Activated naive CD4-positive, alpha-beta T cell (primary cell): ENCODE measurements at places on chromosomes 11 and 22.

DNA sequence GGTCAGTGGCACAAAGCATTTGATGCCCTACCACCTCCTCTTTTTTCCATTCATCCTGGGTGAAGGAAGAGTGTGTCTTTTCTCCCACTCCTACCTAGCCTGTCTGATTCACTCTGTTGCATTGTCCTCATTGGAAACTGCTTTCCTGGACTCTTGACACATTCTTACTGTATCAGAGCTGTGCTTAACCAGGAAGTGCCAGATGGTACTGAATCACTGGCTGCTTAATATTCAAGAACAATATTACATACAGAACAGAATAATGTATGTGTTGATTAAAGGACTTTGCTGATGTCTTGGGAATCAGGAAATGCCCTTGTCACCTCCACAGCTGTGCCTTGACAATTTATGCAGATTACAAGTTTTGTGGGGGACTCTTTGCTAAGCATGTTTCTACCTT, 44.4 kb downstream of the SVIP start:
- DNase-seq, result no peak

GRCh38 chr11:120032766-120033390, 105.0 kb downstream of the TRIM29 start:
- DNase-seq, result no peak

DNA sequence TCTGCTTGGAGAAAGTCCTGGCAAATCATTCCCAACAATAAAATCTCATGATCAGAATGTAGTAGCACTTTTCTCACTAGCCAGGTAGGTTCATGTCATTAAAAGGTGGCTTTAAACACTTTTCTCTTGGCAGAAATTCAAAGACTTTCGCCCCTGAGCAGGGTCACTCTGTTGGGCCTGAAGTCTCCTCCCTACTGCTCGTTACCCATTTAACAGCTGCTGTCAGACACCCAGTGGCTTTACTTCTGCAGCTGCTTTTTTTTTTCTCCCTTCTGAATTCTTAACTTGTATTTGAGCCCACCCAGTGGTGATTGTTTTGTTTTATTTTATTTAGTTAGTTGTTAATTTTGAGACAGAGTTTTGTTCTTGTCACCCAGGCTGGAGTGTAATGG, 25.0 kb downstream of the ARHGAP8 start:
- no peak for DNase-seq

- no peak for DNase-seq
Measured at GRCh38 chr11:119993722-119994121, 144.2 kb downstream of the TRIM29 start.

- peak; percentile 7 for DNase-seq
Measured at GRCh38 chr22:32723643-32724042, 77.9 kb upstream of the TIMP3 start.

DNA sequence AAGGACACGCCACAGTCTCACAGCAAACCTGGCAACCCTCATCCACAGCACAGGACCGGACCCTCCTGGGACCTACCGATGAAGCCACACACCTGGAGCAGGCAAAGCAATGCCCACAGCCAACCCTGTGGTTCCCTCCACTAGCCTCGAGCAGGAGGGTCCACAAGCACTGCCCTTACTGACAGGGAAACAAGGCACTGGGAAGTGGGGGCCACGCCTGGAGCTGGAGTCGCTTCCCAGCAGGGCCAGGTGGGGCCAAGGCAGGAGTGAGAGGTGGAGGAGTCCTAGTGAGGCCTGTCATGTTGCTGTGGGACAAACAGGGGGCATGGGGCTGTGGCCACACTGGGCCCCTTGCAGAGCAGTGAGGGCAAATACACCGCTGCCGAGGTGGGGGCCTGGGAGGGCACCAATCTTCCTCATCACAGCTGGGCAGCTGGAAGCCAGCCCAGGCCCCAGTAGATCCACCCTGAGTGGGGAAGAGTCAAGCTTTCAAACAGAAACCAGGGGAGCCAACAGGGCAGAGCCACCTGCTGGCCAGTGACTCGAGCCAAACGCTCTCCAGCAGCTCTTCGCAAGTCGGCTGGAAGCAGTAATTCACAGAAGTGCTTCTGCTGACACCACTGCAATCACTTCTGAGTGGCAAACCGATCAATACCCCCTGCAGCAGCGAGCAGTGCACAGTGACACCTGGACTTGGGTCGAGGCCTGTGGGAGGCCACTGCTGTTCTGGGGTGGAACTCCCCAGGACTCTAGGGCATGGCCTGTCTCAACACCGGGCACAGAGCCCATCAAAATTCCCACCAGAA, 13.7 kb downstream of the SULT4A1 start:
- DNase-seq, result no peak
